Frontal cortex (tissue), 4 donors: ENCODE measurements at places on chromosomes 1 and 21. TPM values are rescaled to one million over a fixed set of nuclear protein-coding genes. Genes with fewer than 3 reads are reported as not detected.

The MRPL24 gene
- total RNA-seq = 14.7 TPM

The ABCD3 gene
- 94.2 TPM for total RNA-seq

The SLC45A1 gene
- 8.6 TPM for total RNA-seq

The NOS1AP gene
- total RNA-seq = 4.9 TPM

The PADI4 gene
- 0.41 TPM for total RNA-seq

The RGS13 gene
- not detected for total RNA-seq

The NID1 gene
- 11.0 TPM for total RNA-seq

The ZFP69B gene
- 11.8 TPM for total RNA-seq

The PRKCZ gene
- 58.7 TPM for total RNA-seq

The SELENBP1 gene
- 6.5 TPM for total RNA-seq

The PLCH2 gene
- total RNA-seq = 9.0 TPM

The COA6 gene
- total RNA-seq = 14.3 TPM

The RIPK4 gene
- not detected for total RNA-seq

The GRHL3 gene
- not detected for total RNA-seq

The ZNF593OS gene
- total RNA-seq = not detected

The CD2 gene
- total RNA-seq = not detected

The RIPPLY3 gene
- total RNA-seq = not detected

The LELP1 gene
- total RNA-seq = not detected

The GSTM1 gene
- total RNA-seq = 4.1 TPM

The KANK4 gene
- 1.2 TPM for total RNA-seq

The ATAD3C gene
- total RNA-seq = not detected

The C1orf94 gene
- total RNA-seq = under 0.01 TPM

The HSD3B1 gene
- total RNA-seq = not detected

The SMIM12 gene
- total RNA-seq = 7.7 TPM

The TCHHL1 gene
- total RNA-seq = not detected

The MEF2D gene
- 4.9 TPM for total RNA-seq

The TAF5L gene
- total RNA-seq = 32.2 TPM

The OR2T35 gene
- total RNA-seq = under 0.01 TPM

The GIPC2 gene
- total RNA-seq = 0.41 TPM

The LIPI gene
- not detected for total RNA-seq

The C1QC gene
- 7.3 TPM for total RNA-seq

The OR1C1 gene
- not detected for total RNA-seq

The AGT gene
- total RNA-seq = 4.1 TPM

The EXTL1 gene
- 1.2 TPM for total RNA-seq

The FCAMR gene
- total RNA-seq = not detected

The B3GALT2 gene
- total RNA-seq = 148 TPM

The PHC2 gene
- total RNA-seq = 35.5 TPM

The COPA gene
- total RNA-seq = 161 TPM

The GJA5 gene
- total RNA-seq = 1.6 TPM

The SLC45A3 gene
- total RNA-seq = 2.0 TPM

The TMOD4 gene
- total RNA-seq = not detected

The GBP4 gene
- total RNA-seq = 0.82 TPM

The COL6A1 gene
- 41.6 TPM for total RNA-seq

The C8A gene
- total RNA-seq = not detected

The SYCP1 gene
- not detected for total RNA-seq

The GABRD gene
- 2.0 TPM for total RNA-seq

The CHRM3 gene
- total RNA-seq = 39.1 TPM

The MTR gene
- total RNA-seq = 24.1 TPM

The VCAM1 gene
- total RNA-seq = 16.3 TPM

The PGLYRP4 gene
- total RNA-seq = not detected
